ENCODE measurements at places on chromosomes 3 and 15. TPM values are rescaled to one million over a fixed set of nuclear protein-coding genes. Genes with fewer than 3 reads are reported as not detected.

DNA sequence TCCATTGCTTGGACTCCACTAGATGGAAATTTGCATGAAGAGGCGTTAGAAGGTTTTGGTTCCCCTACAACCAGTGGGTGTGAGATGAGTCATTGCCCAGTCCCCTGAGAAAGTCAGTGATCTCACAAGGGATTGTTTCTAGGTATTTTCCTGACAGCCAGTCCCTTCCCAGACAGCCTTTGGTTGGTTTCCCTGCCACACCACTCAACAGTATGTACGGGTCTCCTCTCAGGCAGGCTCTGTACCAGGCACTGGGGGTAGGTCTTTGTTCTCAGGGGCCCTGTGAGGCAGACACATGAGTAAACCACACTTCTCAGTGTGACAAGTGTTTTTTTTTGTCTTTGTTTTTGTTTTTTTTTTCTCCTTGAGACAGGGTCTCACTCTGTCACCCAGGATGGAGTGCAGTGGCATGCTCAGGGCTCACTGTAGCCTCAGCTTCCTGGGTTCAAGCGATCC is 4.0 kb downstream of the LAMP3 start:
- peaks cover 23% of the 10 kb centered on the region for H3K27me3 ChIP-seq
- no peaks in the 10 kb centered on the region for H3K4me1 ChIP-seq
- H3K27ac ChIP-seq = no peak overlapping the region
- no peak overlapping the region for H3K4me3 ChIP-seq
- no peaks in the 10 kb centered on the region for H3K36me3 ChIP-seq
- peak; percentile 59 for DNase-seq

The ACTRT3 gene
- 0.82 TPM for total RNA-seq

The ALDH1A3 gene
- total RNA-seq = 6.5 TPM

- H3K27ac ChIP-seq = no peak overlapping the region
- no peak for DNase-seq
- H3K4me3 ChIP-seq = no peak overlapping the region
- no peaks in the 10 kb centered on the region for H3K27me3 ChIP-seq
These were observed 37.2 kb downstream of the MGLL start for GRCh38 chr3:127784865-127785710.
